Activated CD8-positive, alpha-beta memory T cell treated with anti-CD3 and anti-CD28 coated beads for 24 hours (primary cell): ENCODE measurements at places on chromosomes 6 and 20.

- no peak for DNase-seq
These were observed 1.1 kb upstream of the CDC5L start for GRCh38 chr6:44386364-44386928.

DNA sequence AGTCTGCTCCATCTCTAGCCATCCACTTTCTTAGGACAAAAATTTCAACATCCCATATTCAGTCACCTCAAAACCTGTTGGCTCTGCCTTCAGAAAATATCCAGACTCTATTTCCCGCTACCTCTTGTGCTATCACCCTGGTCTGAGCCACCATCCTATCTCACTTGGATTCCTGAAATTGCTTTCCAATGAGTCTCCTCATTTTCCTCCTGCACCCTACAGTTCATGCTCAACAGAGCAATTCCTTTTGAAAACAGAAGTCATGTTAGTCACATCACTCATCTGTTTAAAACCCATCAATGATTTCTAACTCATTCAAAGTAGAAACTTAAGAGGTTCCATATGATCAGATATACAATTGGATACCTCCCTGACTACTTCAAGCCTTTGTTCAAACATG is 229.9 kb downstream of the ADGRG6 start:
- DNase-seq: no peak

- DNase-seq: peak; percentile 94
These were observed 45.8 kb downstream of the FOXP4 start for GRCh38 chr6:41591859-41592502.

GRCh38 chr6:124297507-124297906 is 493.8 kb downstream of the NKAIN2 start:
- no peak for DNase-seq

GRCh38 chr6:45027126-45027525 is 301.0 kb upstream of the RUNX2 start:
- no peak for DNase-seq

DNA sequence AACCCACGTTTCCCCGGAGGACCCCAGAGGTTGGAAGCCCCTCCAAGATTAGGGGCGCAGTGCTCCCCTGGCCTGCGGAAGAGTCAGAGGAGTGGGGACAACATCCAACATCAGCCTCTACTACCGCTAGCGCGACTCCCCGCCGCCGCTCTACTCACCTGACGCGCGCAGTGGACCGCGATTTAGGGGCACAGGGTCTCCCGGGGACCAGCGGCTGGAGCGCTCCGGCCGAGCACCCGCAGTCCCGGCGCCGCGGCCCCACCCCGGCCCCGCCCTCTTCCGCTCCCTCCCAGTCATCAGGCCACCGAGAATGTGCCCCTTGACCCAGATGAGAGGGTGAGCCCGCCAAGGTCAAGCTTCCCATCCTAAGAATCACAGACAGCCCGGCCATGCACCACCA is at the start of gene ZFP57:
Gene ZFP57, minus strand, starts transcription at position 249 of the 400 bp plus-strand sequence. CDS start 4,149 bp downstream, outside the sequence.
- DNase-seq: no peak

DNA sequence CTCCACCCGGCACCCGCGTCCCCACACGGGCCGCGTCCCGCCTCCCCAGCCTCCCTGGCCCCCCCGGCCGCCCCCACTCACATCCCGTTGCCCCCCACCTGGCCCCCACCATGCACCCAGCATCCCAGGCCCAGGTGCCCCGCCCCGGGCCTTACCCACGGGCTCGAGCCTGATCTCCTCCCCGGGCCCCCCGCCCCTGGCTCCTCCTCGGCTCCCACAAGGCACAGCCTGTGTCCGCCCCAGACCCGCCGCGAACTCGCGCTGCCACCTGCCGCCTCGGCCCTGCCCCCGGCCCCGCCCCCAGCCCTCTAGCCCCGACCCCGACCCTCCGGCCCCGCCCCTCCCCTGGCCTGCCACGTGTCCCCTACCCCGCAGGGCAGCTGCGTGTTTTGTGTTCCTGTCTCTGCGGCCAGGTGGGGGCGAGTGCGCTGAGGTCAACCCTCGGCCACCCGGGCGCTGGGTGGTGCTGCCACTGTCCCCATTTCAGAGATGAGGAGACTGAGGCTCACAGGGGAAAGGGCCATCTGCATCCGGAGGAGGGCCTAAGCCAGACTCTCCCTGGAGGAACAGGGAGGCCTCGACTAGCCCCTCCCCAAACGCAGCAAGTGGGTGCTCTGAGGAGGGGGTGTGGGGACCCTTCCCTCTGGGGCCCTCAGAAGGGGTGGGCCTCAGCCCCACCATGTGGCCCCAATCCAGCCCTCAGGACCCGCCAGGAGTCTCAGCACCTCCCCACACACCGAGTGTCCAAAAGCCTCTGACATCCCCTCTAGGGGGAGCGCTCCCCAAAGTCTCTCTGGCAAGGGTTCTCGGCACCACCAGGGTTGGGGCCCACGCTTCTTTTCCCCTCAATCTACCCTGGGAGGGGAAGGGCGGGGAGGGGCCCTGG is 99.8 kb downstream of the TAF4 start:
- peak; percentile 52 for DNase-seq
